ENCODE measurements at places on chromosomes 7 and 10.

- DNase-seq: no peak
Measured at GRCh38 chr10:92238054-92238585, 52.8 kb downstream of the CPEB3 start.

GRCh38 chr10:110361800-110362456 is 57.2 kb upstream of the SMNDC1 start:
- no peak for DNase-seq

DNA sequence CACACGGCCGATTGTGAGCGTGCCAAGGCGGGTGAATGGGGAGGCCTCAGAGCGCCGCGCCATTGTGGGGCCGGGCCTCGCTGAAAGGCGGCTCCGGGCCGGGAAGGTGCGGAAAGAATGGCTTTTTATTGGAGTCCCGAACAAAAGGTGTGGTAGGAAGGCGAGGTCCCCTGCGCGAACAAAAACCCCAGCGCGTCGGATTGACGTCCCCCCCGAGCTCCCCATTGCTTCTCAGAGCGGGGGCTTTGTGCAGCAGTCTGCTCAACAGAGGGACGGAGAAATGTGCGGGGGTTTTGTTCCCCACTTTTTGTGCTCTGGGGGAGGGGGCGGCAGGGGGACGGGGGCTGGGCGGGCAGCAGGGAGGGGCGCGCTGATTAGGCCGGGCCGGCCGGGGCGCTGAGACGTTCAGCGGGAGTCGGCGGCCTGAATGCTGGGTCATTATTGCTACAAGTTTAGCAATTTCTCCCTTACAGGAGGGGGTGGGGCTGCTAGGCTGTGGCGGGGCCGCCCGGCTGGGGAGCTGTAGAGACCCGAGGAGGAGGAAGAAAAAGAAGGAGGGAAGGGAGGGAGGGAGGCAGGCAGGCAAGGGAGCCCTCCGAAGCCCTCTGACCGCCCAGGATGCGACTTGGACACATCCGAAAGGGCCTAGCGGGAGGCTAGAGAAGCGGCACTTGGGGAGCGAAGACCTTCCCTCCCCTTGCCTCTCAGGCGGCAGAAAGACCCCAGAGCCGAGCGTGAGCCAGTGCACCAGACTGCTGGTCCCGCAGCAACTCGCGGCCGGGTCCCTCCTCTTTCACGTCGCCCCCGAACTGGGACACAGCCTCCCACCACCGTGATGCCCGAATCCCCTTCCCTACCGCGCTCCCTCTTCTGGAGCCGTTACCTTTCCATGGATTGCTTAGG is 4.6 kb downstream of the NKX2-3 start:
- no peak for DNase-seq

- DNase-seq: no peak
Measured at GRCh38 chr7:40697653-40698052, 562.8 kb downstream of the SUGCT start.

GRCh38 chr10:114681542-114681941 is 23.5 kb upstream of the ABLIM1 start:
- no peak for DNase-seq

GRCh38 chr7:2542011-2542915 is 13.1 kb downstream of the BRAT1 start:
- no peak for DNase-seq

DNA sequence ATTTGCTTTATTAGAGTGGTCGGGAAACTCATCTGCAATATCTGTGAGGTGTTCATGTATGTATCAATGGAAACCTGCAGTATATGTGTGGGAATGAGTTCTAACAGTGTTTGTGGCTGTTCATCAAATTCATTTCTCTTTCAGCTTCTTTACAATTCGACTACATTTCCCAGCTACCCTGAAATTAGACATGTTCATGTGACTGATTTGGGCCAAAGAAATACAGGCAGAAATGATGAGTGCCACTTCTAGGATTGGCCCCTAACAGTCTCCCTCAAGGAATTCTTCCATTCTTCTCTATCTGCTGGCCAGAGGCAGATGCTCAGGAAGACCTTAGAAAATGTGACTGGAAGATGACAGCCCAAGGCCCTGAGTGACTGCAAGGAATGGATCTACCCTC is 114.8 kb upstream of the WAC start:
- DNase-seq: no peak

DNA sequence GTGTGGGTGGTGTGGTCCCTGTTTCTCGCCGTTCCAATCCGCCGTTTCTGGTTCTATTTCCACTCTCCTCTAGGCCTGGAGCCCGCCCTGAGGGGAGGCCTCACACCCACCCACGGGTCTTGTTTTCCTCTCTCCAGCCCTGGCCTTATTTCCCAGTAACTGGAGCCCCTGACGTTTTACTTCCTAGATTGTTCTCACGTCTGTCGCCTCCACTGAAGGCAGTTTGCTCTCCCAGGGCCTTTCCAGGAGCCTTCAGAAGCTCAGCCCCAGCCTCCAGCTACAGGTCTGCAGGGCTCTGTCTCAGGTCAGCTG is 30.6 kb downstream of the CFAP46 start:
- no peak for DNase-seq

- no peak for DNase-seq
Measured at GRCh38 chr7:100639995-100640516, 1.3 kb downstream of the TFR2 start.

DNA sequence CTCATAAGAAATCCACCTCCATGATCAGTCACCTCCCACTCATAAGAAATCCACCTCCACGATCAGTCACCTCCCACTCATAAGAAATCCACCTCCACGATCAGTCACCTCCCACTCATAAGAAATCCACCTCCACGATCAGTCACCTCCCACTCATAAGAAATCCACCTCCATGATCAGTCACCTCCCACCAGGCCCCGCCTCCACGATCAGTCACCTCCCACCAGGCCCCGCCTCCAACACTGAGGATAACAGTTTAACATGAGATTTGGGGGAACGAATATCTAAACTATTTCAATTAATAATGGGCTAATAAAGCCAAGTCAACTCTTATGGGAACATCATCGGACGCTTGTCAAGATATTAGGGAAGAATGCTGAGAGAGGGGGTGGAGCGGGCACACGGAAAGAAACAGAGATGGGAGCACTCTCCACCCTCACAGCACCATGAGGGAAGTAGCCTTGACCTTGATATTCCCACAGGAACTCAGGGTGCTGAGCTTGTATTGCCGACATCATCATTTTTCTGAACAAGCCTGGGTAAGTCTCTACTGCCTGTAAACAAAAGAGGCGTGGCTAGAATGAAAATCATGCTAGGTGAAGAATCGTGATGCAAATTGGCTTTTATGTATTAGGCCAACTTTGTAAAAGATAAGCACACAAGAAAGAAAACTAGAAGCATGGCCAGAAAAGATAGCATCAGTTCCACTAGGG is 303.5 kb upstream of the KLF6 start:
- DNase-seq: no peak

DNA sequence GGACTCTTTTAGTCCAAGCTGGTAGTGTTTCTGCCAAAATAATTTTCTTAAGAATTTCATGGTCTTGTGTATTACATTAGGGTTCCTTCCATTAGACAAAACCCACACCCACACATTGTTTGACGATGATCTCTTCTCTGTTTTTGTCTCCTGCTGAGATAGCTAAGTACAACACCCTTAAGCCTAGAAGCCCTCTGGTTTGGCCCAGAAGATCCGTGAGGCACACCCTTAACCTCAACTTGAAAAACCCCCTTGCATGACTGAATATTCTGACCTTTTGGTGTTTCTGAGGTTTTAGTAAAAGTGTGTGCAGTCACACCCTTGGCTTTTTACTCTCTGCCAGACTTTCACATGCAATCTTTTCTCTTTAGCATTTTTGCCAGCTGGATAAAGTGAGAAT is 29.3 kb upstream of the ERCC6 start:
- no peak for DNase-seq

DNA sequence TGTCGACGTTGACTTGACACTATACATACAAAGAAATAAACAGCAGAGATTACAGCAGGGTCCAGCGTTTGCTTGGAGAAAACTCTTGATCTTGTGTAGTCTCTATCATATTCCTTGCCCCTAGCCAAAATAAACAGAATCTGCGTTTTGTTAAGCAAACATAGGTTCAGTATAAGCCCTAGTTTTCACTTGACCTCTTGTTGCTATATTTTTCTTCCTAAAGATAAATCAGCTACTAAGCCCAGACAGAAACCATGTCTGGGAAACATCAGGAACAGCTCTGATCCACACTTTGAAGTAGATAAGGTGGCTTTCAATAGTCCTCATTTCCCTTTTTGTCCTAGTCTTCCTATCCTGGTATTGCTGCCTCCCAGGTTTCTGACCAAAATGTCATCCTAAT is 328.2 kb upstream of the MAGI2 start:
- no peak for DNase-seq

GRCh38 chr7:40001649-40002048 is 51.6 kb downstream of the CDK13 start:
- DNase-seq: no peak

GRCh38 chr10:77175631-77176222 is 461.9 kb downstream of the KCNMA1 start:
- no peak for DNase-seq

DNA sequence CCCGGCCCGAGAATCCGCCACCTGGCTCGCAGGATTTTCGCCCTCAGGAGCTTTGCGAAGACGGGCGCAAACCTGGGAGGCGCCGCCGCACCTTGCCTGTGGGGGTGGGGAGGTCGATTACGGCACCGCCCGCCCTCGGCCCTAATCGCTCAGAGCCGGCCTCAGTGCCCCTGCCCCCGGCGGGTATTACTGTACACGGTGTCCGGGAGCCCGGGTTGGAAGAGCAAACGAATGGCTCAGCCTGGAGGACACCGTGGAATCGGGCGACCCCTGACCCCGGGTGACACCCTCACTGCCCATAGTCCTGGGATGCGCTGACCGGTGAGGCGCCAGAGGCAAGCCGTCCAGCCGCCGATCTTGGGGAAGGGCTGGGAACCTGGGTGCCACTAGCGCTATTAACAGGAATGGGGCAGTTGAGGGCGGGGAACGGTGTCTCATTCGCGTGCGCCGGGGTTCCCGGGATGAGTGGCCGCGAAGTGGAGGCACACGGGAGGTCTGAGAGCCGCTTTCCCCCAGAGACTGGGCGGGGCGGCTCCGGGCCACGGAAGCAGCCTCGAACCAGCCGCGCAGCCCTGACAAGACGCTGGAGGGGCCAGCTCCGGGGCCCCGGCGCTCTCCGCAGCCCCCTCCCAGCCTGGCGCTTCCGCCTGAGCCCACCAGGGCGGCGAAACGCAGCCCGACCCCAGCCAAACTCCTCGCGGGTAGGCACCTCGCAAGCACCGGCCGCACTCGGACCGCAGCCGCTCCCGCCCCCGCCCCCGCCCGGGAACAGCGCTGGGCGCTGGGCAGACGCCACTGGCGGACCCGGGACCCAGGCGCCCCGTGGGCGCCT is 167.5 kb downstream of the NRF1 start:
- no peak for DNase-seq

DNA sequence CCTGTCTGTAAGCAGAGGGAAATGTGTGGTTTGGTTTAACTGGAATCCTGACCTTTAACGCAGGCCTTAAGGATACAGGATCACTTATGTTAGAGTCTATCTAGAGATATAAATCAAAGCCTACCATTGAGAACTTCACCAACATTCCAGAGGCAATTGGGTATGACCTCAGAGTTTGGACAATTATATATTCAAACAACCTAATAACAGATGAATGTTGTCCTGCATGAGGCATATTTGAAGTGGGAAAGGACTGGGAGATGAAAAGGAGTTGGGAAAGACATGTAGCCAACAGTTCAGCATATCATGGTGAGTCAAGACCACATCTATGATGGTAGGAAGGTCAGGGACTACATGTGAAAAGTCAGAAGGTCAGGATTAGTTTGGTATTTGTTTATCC is 274.2 kb downstream of the DOCK4 start:
- no peak for DNase-seq

- DNase-seq: no peak
Measured at GRCh38 chr7:65390588-65390987, 16.9 kb downstream of the ZNF92 start.
